GM12864 (cell line): ENCODE measurements at places on chromosomes 6 and 20.

GRCh38 chr20:47998736-47999135 is 213.5 kb upstream of the SULF2 start:
- DNase-seq = no peak

DNA sequence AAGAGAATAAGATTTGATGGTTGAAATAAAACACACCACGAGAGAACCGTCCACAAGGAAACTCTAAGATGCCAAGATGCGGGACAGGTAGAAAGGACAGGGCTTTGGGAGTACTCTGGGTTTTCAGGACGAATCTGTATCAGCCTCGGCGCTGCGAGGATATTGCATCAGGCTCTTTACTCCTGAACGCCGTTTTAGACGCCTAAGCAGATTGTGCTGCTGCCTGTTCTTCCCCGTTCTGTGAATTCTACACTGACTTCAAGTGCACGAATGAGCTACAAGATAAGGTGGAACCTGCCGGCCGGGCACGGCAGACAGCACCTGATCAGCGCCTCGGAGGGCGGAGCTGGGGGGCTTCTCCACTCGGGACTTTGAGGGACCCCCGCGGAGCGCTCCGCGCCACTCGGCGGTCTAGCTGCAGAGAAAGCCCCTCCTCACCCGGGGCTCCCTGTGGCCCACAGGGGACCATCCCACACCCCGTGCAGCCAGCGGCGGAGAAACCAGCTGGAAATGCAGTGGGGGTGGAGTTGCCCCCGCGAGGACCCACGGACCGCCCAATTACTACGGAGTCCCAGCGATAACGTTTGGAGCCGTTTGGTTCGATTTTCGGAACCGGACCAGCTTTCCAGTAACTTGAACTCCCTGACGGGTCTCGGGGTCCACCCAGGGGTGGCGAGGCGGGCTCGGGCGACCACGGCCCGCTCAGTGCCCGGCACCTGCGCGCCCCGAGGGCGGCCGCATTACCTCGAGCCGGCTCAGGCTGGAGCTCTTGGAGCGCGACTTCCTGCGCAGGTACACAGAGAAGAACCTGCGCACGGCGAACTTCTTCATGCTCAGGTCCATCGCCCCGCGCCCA is 646 bp downstream of the RPS6KA2 start:
- DNase-seq = no peak

DNA sequence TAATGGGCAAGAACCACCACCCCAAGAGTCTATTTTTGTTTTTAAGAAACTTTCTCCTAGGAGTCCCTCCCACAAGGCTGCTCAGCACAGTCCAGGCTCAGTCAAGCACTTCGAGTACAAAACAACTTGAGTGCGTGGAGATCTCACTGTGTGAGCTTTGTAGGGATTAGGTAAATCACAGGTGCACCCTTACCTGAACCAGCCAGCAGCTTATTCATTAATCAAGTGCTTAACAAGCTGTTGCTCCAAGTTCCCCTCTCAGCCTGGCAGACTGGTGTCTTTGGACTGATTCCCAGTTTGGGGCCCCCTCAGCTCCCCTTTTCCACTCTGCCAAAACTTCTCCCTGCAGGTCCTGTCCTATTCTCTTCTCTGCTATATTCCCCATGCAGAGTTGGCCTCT is 133.1 kb downstream of the LY86 start:
- no peak for DNase-seq

DNA sequence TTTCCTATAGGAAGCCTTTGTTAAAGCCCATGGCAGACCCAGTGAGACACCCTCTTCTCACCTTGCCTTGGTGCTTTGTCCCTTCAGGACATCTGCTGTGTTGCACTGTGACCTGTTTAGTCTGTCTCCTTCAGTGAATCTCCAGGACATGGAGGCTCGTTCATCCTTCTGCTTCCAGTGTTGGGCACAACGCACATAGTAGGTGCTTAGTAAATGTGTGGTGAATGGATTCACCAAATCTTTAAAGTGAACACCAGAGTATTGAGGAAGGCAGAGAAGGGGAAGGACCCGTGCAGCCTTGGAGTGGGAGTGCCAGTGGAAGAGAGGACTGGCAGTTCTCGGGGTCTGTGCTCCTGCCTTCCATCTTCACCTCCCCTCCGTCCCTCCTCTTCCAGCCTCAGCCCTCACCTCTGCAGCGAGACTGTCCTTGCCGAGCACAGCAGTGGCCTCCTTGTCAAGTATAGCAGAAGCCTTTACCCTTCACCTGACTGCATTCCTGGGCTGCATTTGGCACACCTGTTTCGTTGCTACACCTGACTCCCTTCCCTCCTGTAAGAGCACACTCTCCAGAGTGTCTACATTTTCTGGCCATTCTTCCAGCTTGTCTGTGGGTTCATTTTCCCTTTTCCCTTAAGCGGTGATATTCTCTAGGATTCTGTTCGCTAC is 49.2 kb downstream of the ARID1B start:
- DNase-seq = no peak

GRCh38 chr6:96563853-96564252 is 925 bp downstream of the FHL5 start:
- no peak for DNase-seq

GRCh38 chr20:19835533-19836222 is 77.6 kb downstream of the RIN2 start:
- DNase-seq = no peak

GRCh38 chr6:41921712-41921998 is 356 bp downstream of the BYSL start:
- no peak for DNase-seq

DNA sequence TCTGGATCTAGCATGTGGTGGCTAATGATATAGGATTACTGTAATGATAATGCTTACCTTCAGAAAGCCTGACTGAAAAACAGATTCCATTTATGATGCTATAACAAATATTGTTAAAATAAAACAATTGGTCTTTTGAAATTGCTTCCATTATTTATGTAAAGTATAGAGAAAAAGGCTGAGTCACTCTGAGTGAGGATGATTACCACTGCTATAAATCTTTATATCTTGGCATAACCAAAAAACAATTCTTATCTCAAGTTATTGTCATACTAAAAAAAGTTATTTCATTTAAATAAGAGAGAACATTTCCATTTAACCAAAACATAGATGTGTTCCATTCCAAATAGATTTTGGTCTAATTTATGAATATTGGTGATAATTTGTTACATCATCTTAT is 53.0 kb upstream of the DST start:
- DNase-seq = no peak

DNA sequence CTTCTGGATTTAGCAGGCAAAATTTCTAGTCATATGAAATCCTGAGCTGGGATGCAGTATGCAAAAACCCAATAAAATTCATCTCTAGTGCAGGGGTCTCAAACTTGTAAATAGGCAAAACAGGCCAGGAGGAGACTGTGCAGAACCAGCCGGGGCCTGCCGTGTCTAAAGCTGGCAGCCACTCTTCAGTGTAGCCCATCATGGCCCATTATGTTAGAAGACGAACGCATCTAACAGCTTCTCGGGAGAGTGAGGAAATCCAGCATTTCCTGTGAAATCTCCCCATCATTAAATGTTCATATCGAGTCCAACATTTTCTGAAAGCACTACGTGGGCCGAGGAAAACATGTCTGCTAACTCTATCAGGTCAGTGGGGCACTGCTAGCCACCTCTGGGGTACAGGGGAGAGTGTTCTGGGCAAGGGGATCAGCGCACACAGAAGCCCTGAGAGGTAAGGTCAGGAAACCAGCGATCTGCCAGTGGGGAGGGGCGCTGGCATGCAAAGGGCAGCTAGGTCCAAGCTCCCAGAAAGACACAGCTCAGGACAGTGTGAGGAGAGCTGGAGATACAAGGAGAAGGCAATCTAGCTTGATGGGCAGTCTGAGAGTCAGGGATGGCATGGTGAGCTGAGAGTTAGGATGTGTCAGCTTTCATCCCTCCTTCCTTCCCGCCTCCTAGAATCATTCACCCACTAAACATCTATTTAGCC is 144.2 kb downstream of the PREX1 start:
- no peak for DNase-seq
